Choroid plexus epithelial cell (primary cell): ENCODE measurements at places on chromosomes 3 and 15.

DNA sequence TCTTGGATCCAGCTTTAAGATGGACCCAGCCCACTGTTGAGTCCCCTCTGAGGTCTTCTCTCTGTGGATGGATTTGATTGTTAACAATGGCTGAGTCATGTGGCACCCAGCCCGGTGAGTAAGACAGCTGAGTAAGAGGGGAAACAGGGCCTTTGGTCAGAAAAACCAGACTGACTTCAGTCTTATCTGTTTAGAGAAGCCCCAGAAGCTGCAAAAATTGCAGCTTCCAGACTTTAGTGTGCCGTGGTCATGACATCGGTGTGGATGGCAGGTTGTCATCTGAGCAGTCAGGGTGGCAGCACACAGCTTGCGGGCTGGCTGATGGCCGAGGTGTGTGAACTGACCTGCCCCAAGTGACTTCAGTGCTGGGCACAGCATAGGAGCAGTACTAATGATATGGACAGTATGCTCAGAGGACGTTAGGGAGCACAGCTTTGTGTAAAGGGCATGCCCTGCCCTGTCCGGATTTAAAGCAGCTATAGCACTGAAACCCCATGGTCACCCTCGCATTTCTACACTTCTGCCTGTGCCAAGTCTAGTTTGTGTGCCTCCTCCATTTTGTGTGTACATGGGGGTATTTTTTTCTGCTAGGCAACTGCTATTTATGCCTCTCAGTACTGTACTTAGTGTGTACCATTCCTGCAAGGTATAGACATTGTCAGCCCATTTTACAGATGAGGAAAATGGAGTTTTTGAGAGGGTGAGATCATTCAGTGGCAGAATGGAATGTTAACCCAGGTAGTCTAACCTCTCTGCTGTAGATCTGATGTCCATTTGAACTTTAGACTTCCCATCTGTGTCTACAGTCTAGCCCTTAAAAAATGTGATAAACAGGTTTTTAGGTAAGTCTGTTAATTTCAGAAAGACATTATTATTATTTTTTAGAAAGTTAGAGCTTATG is 44.4 kb downstream of the FLNB start:
- DNase-seq = peak; percentile 94

- DNase-seq = peak; percentile 57
These were observed 12.4 kb downstream of the SLC2A2 start for GRCh38 chr3:171013822-171014748.

- no peak for DNase-seq
These were observed 67.1 kb downstream of the IGF1R start for GRCh38 chr15:98715401-98715800.

DNA sequence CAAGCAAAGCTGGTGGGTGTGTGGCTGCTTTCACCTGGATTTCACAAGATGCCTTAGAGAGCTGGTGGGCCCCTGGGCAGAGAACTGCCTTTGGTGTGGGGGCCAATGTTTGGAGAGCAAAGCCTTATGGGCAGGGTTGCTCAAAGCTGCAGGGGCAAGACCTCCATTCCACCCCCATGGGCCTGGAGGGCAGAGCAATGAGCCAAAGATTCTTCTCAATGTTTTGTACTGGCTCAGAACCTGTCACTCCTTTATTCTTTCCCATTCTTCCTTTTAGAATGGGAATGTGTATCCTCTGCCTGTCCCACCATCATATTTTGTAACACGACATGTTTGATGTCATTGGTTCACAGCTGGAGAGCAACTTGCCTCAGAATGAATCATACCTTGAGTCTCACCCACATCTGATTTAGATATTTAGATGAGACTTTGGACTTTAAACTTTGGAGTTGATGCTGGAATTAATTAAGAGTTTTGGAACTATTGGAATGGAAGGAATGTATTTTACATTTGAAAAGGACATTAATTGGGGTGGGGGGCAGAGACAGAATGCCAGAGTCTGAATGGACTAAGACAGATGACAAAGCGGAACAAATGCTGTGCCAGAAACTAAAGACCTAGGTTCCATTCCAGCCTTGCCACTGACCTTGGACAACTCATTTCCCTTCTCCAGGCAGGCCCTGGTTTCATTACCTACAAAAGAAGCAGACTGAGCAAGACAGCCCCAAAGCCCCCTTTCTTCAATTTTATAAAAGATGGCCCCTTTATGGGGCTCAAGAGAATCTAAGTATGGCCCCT is 72.9 kb downstream of the DAPK2 start:
- DNase-seq = peak; percentile 47

- DNase-seq = peak; percentile 55
These were observed 18.7 kb upstream of the PTPN9 start for GRCh38 chr15:75597667-75598341.

DNA sequence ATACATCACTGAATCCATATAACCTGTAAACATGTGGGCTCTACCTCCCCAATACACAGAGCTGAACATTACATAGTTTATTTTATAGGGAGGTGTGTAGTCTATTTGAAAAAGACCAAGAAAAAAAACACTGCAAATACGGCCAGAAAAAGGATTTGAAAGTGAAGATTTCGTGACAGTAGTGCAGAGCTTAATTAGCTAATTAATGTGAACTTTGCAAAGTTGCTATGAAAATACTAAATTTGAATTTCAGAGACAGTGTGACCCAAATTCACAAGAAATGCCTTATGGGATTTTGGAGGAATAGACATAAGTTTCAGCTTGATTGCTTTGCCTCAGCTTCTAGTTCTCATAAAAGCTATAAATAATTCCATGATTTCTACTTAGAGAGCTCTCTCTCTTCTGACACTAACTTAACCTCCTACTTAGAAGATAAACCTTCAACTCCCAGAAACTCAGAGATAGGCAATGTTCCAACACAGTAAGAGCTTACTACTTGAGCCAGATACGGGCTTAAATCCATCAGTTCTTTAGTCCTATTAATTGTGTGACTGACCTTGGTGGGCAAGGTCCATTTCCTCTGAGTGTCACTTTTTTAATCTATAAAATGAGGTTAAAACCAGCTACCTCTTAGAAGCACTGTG is 87.3 kb upstream of the THBS1 start:
- no peak for DNase-seq

- no peak for DNase-seq
These were observed 103.9 kb upstream of the AKAP13 start for GRCh38 chr15:85276508-85276907.

GRCh38 chr3:132311841-132312240 is 5.4 kb upstream of the ACP3 start:
- peak; percentile 55 for DNase-seq

DNA sequence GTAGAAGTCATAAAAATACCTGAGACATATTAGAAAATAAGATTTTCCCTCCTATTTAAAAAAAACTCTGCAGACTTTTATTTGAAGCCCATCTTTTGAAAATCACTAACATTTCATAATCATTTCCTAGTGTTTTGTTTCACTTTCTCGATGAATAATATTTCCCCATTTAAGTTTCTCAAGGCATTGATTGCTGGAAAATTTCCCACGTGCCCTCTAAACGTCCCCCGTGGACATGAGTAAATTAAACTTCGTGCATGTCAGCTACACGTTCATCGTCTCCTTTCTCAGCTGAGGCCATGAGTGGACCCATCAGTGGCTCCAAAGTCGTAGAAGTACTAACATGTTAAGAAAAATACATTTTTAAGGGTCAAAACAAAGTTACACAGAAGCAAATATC is 2.0 kb upstream of the TM2D3 start:
- DNase-seq = no peak

DNA sequence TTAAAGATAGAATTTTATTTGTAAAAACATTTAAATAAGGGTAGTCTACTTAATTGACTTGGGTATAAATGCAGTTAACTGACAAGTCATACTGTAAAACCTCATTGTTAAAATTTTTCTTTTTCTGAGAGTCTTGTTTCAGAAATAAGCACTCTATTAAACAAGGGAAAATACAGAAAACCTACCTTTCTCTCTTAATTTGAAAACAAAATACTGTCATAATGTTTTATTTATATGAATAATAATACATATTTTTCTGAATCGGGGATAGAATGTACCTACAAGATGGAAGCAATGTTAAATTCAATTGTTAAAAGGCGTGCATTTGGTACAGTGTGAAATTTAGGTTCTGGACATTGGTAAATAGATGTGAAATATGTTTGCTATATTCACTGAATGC is 17.8 kb downstream of the ZIC1 start:
- no peak for DNase-seq

DNA sequence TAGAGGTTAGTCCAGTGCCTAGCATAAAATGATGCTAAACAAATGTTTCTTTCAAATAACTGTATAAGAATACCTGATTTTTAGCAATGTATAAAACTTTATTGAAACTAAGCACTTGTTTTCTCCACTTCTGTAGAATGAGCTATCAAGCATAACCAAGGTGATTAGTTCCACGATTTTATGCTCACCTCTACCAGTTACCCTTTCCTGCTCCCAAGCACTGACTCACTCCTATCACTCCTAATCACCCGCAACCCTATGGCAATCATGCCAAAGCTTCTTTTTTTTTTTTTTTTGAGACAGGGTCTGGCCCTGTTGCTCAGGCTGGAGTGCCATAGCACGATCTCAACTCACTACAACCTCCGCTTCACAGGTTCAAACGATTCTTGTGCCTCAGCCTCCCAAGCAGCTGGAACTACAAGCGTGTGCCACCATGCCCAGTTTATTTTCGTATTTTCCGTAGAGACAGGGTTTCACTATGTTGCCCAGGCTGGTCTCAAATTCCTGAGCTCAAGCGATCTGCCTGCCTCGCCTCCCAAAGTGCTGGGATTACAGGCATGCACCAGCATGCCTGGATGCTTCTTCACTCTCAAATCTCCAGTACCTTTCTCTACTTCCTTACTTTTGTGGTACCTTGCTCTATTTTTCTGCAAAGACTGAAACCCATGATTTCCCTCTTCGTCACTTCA is 3.9 kb downstream of the HSPBAP1 start:
- DNase-seq = no peak

GRCh38 chr15:93300796-93301195 is 211.8 kb upstream of the RGMA start:
- no peak for DNase-seq

DNA sequence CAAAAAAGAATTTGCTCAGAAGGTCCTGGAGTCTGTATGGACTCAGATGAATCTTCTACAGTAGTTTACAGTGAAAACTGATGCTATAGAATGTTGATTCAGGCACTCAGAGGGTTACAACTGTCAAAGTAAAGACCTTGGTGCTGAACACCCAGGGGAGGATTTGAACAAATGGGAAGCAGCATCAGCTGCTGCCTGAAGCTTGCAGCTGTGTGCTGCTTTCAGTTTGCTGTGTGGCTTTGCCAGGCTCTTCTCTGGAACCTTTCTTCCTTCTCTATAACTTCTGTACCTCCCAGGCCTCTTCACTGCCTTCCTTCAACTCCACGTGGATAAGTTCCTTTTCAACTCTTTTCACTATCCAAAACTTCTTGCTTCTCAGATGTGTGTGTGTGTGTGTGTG is 214.2 kb downstream of the GRM7 start:
- DNase-seq = no peak

- DNase-seq = no peak
These were observed 309.8 kb upstream of the MANF start for GRCh38 chr3:51075221-51075775.

GRCh38 chr15:58705105-58705504 is 44.4 kb downstream of the ADAM10 start:
- DNase-seq = no peak

GRCh38 chr3:121924734-121925133 is 30.5 kb downstream of the SLC15A2 start:
- no peak for DNase-seq

DNA sequence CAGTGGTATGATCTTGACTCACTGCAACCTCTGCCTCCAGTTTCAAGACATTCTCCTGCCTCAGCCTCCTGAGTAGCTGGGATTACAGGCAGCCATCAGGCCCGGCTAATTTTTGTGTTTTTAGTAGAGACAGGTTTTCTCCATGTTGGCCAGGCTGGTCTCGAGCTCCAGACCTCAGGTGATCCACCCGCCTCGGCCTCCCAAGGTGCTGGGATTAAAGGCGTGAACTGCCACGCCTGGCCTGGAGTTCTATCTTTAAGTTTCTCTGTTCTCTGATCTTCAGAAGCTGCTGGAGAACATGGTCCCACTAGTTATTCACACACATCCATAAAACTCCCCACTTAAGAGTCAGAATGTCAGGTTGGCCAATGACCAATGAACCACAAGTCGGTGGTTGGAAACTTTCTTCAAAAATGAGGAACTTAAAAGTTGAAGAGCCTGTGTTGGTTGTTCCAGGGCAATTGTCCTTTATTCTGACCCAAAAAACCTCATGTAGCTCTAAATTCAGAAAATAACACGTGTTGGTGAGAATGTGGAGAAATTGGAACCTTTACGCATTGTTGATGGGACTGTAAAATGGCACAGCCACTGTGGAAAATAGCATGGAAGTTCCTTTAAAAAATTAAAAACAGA is 55.9 kb upstream of the PIK3CB start:
- no peak for DNase-seq
